ENCODE measurements at places on chromosomes 3 and 15.

DNA sequence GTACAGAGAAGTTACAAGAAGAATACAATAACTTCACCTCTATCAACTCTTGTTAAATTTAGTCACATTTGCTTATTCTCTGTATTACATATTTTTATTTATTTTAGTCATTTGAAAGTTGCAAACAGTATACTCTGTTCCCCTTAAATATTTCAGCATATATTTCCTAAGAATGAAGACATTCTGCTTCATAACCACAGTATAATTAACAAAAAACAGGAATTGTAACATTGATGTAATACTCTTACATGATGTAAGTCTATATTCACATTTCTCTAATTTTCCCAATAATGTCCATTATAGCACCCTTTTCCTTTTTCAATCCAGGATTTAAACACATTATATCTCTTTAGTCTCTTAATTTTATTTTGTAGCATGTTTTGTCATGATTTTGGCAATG is 112.0 kb downstream of the AKAP13 start:
- no peak for DNase-seq

DNA sequence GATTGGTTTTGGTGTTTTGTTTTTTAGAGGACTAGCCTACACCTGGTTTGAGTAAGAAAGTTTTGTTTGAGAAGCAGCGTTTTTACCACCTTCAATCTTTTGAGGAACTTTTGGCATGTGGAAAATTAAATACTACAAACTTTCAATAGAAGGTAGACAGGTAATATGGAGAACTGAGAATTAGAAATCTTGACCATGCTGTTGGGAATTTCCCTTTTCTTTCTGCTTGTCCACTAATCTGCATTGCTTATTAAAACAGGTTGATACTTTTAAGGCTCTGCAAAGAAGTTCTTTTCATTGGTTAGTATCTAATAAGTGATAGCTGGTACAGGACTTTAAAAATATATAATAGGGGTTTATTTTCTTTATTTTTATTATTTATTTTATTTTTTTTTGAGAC is 31.9 kb downstream of the UBE2E1 start:
- no peak for DNase-seq

GRCh38 chr15:60787837-60788691 is 309.1 kb upstream of the ICE2 start:
- DNase-seq: no peak

- no peak for DNase-seq
Measured at GRCh38 chr3:158104431-158104921, 1.7 kb downstream of the SHOX2 start.

DNA sequence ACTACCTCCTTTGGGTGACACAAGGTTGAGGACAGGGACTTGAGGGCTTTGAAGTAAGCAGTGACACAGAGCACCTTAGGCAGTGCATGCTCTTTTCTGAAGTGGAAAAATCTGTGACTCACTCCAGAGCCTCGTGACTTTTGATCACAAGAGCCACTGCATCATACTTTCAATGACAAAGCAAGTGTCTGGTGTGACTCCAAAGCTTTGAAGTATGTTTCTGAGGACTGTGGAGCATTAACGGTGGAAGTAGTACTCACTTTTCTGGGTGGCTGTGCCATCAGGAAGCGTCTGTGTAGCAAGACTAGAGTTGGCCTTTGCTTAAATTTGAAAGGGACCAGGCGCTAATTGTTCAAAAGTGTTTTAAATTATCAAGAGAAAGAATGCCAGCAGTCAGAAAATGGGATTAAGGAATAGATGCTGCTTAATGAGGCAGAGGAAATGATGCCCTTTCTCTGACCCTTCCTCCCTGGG is 210.7 kb upstream of the TRIM42 start:
- DNase-seq: no peak

- no peak for DNase-seq
Measured at GRCh38 chr3:100650651-100651619, 41.5 kb downstream of the ADGRG7 start.

- DNase-seq: no peak
Measured at GRCh38 chr3:139794469-139795265, 116.9 kb upstream of the NMNAT3 start.

- no peak for DNase-seq
Measured at GRCh38 chr15:89197503-89197971, 23.8 kb downstream of the RLBP1 start.

GRCh38 chr3:183013856-183014255 is 33.5 kb upstream of the DCUN1D1 start:
- no peak for DNase-seq

- peak; percentile 78 for DNase-seq
Measured at GRCh38 chr3:196740481-196741248, 1.0 kb downstream of the PAK2 start.

DNA sequence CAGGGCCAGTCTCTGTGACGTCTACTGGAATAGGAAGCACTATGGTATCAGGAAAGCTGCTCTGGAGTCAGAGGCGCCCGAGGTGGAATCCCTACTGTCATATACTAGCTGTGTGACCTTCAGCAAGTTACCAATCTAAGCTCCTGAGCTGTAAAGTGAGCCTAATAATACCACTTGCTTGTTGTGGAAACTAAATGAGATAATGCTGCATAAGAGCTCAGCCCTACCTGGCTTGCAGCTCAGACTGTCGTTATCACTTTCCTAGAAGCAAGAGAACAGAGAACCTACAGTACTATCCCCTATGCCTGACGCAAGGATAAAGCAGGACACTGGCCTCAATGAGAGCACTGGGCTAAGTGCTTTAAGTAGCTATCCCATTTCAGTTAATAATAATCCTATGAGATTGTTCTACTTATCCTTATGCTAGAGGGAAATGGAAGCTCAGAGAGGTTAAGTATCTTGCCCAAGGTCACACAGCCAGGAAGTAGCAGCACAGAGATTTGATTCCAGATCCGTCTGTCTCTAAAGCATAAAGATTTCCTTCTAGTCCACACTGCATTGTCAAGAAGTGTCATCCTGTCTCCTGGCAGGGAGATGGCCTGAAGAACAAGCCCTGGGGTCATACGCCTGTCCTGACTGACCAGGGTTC is 195.2 kb downstream of the TLE3 start:
- DNase-seq: no peak

DNA sequence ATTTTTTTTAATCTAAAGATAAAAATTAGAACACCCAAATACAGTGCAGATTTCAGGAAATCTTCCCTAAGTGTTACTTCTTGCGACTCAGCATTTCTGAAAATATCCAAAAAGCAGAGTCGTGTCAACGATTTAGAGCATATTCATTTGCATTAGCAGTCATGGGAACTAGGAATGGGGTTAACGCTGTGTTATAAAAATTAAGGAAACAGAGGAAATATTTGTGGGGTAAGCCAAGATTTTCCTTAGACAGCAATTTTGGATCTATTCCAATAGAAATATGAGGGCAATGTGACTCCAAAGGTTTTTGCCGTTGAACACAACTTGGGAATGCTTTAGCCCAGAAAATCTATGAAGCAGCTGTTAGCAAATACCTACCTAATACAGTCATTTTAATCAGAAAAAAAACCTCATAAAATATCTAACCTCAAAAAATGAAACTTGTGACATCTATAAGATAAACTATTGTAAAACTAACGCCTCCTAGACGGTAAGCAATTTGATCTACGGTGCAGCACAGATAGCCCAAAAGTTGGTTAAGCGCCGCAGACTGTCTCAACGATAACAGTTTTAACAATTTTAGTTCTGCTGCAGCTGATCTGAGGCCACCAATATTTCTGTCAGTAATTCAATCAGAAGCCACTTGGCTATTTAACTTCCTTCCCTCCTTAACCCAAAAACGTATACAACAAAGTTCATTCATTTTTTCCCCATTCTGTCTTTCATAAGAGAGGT is 5.8 kb upstream of the ATP11B start:
- DNase-seq: no peak

DNA sequence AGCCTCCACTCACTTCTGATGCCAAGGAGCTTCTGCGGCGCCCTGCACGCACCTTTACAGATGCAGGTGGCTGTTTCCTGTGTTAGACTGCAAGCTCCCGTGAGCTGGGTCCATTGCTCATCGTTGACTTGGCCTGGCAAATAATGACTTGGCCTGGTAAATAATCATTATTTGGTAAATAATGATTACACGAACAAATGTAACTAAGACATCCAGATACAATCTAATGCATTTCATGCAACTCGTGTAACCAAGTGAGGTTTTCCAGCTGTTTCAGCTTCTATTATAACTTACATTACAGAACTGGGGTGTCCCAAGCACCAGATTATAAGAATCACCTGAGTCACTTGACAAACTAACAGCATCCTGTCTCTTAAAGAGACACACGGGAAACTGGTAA is 92.1 kb upstream of the BHLHE40 start:
- DNase-seq: no peak

- no peak for DNase-seq
Measured at GRCh38 chr3:69568458-69568857, 170.8 kb upstream of the MITF start.

DNA sequence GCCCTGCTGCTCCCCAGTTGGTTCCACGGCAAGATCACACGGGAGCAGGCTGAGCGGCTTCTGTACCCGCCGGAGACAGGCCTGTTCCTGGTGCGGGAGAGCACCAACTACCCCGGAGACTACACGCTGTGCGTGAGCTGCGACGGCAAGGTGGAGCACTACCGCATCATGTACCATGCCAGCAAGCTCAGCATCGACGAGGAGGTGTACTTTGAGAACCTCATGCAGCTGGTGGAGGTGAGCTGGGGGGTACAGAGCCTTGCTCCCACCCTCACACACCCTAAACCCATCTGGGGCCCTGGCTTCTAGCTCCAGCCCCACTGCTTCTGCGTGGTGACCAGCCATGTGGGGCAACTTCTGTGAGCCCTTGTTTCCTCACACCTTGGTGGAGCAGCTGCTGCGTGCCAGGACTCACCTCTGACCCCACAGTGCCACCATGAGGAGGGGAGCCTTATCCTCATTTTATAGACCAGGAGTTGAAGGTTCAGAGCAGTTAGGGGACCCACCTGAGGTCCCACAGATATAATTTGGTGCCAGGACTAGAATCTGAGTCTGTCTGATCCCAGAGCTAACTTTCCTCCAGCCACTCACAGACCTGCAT is 13.3 kb upstream of the LMAN1L start:
- no peak for DNase-seq

DNA sequence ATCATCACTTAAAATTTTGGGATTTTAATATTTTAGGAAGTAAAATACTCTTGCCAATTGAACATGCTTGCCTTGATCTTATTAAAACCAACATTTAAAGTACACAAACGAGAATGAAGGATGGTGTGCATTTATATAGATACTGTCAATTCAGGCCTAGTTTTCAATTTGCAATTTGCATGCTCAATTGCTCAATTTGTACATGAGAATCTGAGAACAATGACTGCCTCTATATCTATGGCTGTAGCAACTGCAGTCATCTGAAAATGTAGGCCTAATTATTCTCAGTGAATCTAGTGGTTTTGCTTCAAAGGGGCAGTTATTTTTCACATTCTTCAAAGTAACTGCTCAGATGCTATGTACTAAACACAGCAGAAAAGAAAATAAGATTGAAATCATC is 18.8 kb downstream of the ZBBX start:
- DNase-seq: no peak

- no peak for DNase-seq
Measured at GRCh38 chr3:149258714-149259113, 37.1 kb upstream of the CP start.

GRCh38 chr3:9201266-9201665 is 48.2 kb downstream of the SRGAP3 start:
- DNase-seq: no peak

DNA sequence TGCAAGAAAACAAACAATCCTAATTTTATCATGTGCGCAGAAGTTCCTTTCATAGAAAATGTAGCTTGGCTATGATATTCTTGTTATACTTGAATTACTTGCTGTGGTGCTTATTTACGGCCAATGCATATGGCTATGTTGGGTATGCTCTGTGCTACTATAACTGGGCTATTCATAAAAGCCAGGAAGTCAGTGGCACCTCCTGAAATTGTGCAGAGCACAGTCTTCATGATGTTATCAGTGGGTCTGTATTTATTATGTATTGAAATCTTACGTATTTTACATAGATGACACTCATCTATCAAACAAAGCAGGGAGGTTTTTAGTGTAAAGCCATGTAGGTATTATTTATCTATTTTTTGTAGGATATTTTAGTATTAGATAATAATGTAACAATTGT is 196.5 kb upstream of the NAALADL2 start:
- no peak for DNase-seq

GRCh38 chr15:96448923-96449322 is 118.4 kb downstream of the NR2F2 start:
- no peak for DNase-seq

DNA sequence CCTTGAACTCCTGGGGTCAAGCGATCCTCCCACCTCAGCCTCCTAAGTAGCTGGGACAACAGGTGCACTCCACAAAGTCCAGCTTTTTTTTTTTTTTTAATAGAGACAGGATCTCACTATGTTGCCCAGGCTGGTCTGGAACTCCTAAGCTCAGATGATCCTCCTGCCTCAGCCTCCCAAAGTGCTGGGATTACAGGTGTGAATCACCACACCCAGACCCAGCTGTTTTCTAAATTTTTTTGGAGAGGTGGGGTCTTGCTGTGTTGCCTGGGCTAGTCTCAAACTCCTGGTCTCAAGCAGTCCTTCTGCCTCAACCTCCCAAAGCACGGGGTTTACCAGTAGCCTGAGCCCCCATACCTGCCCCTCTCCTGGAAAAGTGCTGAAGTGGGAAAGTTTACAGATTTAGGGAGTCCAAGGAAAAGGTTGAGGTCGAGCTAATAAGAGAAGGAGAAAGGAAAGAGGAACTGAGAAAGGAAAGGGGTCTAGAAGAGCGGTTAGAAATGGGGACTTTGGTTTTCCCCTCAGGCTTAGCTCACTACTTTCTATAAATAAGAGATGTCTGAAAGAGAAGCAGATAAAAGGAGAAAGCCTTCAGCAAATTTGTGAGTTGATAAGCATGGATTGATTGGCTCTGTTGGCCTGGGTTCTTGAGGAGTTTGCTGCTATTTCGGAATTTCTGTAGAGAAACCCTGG is 23.6 kb downstream of the UBE2E1 start:
- no peak for DNase-seq

DNA sequence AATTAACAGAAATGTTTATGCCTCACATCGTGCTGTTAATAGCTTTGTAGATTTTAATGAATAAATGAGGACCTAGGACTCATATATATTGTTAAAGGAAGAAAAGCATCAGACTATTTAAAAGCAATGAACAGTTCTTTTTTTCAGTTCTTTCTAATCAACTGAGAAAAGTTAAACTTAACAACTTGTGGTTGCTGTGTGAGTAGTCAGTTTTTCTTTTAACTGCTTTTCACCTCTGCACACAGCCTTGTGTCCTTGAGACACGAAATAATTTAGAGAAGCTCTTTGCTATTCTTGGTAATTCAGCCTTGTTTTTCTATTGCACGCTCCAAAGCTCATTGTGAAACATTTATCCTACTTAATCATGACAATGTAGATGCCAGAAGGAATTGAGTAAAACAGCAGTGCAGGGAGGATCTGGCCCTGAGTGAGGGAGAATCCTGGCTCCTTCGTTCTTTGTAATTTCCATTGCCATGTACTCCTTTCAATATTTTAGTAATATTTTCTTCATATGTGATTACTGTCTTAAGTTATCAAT is 499.0 kb downstream of the PYDC2 start:
- DNase-seq: no peak

- no peak for DNase-seq
Measured at GRCh38 chr3:17298038-17298437, 413.3 kb downstream of the PLCL2 start.
